ENCODE measurements at places on chromosomes 13 and 19.

DNA sequence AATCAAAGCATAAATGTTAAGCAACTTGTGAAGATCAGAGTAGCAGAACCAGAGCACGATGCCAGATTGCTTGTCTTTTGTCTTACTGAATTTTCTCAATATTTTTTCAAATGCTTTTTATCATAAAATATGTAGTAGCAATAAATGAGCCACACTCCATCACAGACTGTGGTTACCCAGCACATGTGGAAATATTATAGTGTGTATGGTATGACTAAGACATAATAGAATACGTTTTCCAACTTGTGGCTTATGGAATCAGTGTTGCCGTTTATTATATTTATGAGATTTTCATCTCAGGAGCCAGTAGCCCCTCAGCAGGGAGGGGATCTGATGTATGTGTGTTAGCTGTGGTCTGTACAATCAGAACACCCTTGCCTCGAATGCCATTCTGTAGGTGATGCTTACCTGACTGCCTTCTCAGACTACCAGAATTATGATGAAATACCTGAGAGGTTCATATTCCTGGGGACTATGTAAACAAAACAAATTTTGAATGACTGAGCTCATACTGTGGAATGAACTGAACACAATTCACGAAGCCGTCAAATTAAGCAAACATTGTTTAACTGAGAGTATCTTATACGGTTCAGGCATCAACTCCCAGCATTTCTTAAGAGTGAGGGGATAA is 1.9 kb downstream of the SCEL start:
- no peak for DNase-seq

DNA sequence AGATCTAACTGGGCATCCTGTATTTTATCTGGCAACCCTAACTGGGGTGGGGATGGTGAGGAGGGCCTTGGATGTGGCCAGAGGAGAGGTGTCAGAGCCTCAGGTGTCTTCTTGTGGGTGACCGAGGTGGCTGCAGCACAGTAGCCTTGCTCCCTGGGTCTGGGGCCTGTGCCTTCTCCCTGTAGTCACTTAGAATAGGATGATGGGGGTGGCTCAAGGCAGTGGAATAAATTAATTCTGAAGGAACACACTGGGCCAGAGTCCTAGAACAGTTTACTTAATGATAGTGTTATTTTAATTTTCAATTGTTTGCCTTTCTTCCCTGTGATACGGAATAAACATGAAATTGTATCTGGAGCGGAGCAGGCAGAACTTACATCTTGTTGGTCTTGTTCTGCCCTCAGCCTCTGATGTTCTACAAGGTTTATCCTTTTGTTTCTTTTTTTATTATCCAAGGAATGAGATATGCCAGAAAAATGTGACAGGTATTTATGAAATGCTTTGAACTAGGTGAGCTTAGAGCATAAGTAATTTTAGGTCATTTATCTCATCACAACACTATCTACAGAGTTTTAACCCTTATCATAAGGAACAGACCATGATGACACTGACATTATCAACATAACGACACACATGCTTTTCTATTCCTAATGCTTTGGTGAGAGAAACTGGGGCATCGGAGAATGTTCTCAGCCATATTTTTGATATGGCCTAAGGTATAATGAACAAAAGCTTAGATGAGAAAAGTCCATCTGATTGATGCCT is 51.4 kb downstream of the LRCH1 start:
- DNase-seq: no peak

GRCh38 chr13:113915012-113915763 is 51.3 kb upstream of the GAS6 start:
- DNase-seq: no peak

DNA sequence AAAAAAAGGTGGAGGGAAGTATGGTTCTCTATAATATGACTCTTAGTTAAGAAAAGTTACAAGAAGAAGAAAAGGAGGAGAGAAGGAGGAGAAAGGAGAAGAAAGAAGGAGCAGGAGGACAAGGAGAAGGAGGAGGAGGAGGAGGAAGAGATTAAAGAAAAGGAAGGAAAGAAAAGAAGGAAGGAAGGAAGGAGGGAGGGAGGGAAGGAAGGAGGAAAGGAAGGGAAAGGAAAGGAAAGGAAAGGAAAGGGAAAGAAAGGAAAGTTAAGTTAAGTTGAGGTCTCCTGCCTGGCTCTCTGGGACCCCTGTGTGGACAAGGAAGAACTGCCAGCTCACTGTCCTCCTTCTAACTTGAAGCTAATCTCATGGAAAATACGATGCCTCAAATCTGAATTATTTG is 429.5 kb downstream of the TSHZ3 start:
- no peak for DNase-seq

- DNase-seq: no peak
Observed at GRCh38 chr13:63381078-63381859, 1965.6 kb upstream of the PCDH20 start.

- no peak for DNase-seq
Observed at GRCh38 chr13:100508455-100508854, 80.1 kb downstream of the GGACT start.

- no peak for DNase-seq
Observed at GRCh38 chr13:31049833-31050232, 111.9 kb downstream of the HSPH1 start.

GRCh38 chr19:32396046-32396652 is 9.4 kb upstream of the DPY19L3 start:
- no peak for DNase-seq

- DNase-seq: no peak
Observed at GRCh38 chr13:34993470-34993869, 51.4 kb downstream of the NBEA start.

DNA sequence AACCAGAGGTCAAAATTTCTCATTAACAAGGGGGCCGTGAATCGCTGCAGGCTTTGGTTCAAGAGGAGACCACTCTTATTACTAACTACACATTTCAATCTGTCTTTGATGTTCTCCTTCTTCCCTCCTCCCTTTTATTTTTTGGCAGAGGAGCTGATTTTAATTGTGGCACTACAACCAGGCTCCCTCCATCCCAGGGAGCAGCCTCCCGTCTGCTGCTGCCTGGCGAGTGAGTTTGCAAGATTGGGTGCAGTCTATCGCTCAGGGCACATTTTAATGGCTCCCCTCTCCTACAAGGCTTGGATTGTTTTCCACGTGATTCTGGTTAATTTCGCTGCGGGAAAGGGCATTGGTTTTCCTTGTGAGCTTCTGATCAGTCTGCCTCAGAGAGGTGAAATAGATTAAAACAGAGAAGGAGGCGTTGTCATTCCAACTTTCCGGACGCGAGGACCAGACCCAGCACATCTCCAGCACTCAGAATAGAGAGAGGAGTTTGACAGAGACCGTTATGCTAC is 81.4 kb downstream of the KCTD15 start:
- DNase-seq: no peak

DNA sequence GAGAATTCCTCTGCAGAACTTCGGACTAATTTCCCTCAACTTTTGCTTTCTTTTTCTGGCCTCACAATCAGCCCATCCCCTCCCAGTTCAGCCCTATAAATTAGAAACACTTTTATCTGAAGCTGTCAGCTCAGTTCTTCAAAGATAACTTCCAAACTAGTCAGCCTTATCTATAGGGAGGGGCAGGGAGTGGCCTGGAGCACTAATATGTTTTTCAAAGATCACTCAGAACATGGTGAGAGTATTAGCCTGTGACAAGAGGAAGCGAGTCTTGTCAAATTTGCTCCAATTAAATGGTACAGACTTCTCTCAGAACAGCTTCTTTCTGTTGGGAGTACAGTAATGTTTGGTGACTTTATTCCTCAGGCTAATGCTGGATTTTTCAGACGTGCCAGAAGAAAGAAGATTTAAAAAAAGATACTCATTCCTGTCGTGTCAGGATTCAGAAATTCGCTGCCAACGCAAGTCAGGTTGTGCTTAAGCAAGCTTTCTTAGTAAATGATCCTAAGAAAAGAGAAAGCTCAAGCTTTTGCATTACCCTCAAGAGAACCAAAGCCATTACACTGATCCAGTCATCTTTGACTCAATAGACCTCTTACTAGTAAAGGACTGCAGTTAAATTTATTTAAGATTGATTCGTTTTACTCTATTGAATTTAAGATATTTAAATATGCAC is 1033.6 kb downstream of the SLITRK5 start:
- DNase-seq: no peak

DNA sequence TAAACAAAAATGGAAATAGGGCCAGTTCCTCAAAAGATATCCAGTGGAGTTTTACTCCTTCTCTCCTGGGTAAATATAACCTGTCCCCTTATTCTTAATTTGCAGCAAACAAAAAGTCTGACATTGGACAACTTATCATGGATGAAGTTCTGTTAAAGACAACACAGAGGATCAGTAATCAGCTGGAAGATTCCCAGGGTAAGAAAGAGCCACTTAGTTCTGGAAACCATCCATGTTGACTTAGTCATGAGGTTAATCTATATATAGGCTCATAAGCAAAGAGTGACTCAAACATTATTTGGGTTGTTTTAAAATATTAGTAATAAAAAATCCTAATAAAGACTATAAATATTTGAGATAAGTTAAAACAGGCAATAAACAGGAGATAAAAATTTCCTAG is 40.5 kb upstream of the EBPL start:
- DNase-seq: no peak

GRCh38 chr13:113298043-113298945 is 1.3 kb downstream of the LAMP1 start:
- DNase-seq: no peak

- no peak for DNase-seq
Observed at GRCh38 chr13:31250435-31250834, 50.7 kb downstream of the B3GLCT start.

- no peak for DNase-seq
Observed at GRCh38 chr13:30605052-30605451, 12.7 kb upstream of the USPL1 start.
